Neural crest cell (in vitro differentiated cells): ENCODE measurements at places on chromosomes 3 and 15. TPM values are rescaled to one million over a fixed set of nuclear protein-coding genes. Genes with fewer than 3 reads are reported as not detected.

GRCh38 chr15:29098652-29099051 is 171.0 kb downstream of the NSMCE3 start:
- no peak for DNase-seq

TRPM7 gene
- total RNA-seq: 33.6 and 34.8 TPM in 2 replicates

DNA sequence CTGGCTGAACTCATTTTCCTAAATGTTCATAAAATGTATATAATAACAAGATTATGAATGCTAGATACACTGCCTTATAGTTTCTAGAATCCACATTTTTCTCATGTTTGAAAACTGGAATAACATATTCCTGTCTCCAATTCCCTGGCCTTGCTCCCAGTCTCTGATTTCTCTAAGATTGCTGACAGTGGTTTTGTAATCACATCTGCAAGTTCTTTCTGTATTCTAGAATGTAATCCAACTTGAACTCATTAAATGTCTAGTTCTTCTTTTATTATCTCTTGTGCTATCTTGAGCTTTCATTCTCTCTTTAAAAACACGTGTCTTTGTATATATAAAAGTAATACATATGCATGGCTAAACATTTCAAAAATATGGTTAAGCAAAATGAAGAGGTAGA is 215.2 kb upstream of the ADAMTS9 start:
- no peak for DNase-seq

BBX gene
- 51.6 and 53.6 TPM in 2 replicates for total RNA-seq

- peak; percentile 25 for DNase-seq
Measured at GRCh38 chr15:75042730-75043508, 19.5 kb downstream of the PPCDC start.

HYAL1 gene
- 2.0 and 2.5 TPM in 2 replicates for total RNA-seq

- no peak for DNase-seq
Measured at GRCh38 chr3:55167586-55168317, 239.9 kb upstream of the LRTM1 start.

DNA sequence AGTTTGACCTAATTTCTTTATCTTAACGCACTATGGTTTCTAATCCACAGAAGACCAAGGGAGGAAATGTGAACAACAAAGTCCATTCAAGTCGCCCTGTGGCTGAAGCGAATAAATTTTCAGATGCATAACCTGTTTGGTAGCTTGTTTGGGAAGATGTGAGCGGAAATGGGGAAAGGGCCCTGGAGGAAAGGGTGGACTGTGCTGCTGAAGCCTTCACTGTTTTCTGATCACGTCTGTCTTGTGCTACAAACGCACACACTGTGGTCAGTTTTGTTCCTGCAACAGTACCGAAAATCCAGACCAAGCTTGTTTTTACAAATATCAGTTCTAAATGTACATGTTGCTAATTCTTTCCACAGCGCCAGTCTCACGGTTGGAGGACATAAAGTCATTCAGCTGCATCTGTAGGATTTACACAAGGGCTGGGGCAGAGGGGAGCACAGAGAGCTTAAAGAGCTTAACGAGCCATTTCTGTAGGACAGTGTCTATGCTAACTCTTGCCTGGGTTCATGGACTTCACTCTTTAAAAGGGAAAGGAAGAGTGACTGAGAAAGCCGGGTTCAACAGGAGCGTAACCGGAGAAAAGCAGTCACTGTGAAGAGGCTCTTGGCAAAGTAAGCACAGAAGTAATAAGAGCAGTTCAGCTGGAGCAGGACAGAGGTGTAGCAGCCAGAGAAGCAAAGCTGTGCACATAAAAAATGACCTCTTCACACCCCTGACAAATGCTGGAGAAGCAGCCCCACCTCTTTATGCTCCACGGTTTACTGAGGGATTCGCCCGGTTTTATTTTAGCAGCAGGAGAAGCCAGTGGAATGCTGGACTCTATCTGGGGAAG is 66.6 kb downstream of the USF3 start:
- no peak for DNase-seq

GRCh38 chr15:76953913-76954312 is 22.4 kb downstream of the RCN2 start:
- no peak for DNase-seq

DNA sequence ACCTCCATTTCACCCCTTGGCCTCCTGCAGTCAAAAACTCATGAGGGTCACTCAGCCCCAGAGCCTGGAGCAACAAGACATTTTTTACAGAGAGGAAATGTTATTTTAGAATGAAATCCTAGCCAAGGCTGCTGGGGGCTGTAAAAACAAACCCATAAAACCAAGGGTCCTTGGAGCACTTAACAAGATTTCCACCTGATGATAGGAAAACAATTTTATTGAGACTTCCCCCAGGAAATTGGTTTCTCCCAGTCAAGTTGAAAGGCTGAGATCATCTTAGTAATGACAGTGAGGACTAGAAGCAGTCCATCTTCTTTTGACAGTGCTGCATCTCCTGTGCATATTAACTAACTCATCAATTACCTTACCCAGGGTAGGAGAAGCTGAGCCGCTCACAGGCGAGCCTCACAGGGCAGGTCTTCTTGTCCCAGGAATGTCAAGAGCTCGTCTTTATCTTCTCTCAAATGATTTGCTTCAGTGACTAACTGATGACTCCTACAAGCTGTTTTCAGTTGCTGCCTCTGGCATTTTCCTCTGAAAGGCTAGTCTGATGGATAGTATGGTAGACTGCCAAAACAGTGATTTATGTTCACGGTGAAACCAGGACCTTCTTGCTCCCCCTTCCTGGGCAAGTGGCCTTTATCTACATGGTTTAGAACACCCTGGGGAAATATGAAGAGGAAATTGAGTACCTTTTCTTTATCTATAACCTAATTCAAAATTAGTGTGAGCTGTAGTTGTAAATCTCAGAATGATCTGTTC is 34.6 kb upstream of the AEN start:
- DNase-seq: no peak

SNTN gene
- total RNA-seq: not detected in 2 replicates

GRCh38 chr3:28564211-28564610 is 215.6 kb upstream of the AZI2 start:
- no peak for DNase-seq

DNA sequence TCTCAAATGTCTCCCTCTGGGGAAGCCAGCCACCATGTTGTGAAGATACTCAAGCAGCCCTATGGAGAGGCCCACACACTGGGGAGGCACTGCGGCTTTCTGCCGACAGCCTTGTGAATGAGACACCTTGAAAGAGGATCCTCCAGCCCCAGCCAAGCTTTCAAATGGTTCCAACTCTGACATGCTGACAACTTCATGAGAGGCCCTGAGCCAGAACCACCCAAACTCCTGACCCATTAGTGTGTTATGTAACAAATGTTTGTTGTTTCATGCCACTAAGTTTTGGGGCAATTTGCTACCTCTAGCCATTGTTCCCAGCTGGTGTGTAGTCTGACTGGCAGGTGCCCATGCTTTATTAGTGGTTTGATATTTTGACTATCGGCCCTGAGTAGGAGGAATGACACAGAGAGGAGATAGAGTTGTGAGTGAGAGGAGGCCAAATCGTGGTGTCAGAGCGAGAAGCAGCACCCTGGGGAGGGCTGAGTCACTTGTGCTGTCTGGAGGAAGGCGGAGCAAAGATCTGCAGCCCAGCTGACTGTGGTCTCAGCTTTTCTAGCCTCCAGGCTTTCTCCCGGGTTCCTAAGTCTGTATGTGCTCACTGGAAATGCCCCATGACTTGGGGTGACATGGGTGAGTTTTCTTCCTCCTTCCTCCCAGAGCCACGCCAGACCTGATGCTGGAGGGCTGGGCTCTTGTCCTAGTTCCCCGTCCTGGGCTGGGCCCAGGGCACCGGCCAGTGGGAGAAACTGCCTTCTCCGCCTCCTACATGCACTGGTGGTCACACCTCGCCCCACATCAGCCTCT is 56.7 kb upstream of the BLM start:
- DNase-seq: no peak
